ENCODE measurements at places on chromosomes 7 and 10.

DNA sequence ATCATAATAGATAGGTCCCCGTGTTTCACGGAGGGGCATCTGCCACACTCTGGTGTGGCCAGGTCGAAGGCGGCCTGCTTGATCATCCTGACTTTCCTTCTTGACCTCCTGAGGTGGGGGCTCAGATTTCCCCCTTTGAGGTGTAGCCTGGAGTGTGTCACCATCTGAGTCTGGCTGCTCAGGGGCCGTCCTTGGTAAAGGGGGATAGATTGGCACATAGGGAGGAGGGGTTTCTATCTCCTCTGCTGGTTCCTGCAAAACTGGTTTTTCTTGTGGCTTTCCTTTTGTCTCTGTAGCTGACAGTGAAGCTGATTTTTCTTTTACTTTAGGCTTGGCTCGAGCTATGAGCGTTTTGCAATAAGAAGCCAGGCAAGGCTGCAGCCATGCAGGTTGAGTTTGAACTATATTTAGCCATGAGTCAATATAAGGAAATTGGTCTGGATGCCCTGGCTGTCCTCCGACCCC is 7.1 kb upstream of the ZNF117 start:
- no peak for DNase-seq

- no peak for DNase-seq
Measured at GRCh38 chr7:47819607-47819920, 128.7 kb downstream of the PKD1L1 start.

- DNase-seq: no peak
Measured at GRCh38 chr10:72204296-72204695, 11.5 kb upstream of the ANAPC16 start.

- DNase-seq: no peak
Measured at GRCh38 chr7:122143376-122143750, 686 bp downstream of the AASS start.

DNA sequence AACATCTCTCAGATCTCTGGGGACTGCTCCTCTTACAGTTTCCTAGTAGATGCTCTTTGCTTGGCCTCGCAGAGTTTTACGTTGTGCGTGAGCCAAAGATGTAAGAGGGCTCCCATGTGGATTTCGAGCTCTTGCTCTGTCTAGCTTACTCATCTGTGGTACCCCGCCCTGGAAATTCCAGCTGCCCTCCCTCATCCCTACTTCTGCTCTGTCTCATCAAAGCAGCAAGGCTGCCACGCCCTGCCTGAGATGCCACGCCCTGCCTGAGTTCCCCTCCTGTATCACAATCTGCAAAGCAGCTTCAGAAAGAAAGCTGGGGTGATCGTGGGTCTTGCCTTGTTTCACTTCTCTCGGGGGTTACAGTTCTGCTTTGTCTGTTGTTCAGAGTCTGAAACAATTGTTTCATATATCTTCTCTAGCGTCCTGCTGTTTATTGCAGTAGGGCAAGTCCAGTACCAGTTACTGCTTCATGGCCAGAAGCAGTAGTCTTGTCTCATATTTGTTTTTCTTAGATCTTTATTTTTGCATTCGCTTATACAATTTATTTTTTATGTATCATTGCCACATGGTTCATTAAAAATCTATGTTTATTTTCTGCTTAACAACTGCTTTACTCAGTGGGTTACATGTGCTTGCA is 36.1 kb upstream of the CCNY start:
- no peak for DNase-seq

GRCh38 chr10:106439366-106439765 is 725.1 kb downstream of the SORCS1 start:
- no peak for DNase-seq

GRCh38 chr10:94105226-94105625 is 111.5 kb downstream of the PLCE1 start:
- DNase-seq: no peak

DNA sequence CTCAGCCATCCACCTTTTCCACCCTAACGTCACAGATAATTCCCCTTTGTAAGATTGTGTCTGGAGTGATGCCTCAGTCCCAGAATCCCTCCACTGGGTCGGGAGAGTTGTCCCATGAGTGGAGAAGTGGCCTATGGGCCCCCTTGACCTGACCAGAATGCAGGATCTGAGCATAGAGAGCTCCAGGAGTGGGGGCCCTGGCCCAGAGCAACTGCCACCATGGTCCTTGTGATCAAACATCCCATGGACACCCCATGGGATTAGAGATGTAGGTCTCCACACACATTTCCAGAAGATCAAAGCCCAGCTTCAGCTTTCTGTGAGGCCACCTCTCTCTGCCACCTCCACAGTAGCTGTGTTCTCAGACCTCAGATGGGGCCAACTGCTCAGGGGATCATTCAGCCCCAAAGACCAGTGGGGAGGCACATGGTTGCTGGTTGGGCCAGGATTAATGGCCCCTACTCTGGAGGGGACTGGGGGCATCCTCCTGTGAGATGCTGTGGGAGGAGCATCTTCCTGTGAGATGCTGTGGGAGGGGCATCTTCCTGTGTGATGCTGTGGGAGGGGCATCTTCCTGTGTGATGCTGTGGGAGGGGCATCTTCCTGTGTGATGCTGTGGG is 28.5 kb upstream of the DPYSL4 start:
- no peak for DNase-seq

Measured in 8988T (cell line).